ENCODE measurements at places on chromosomes 3 and 15.

DNA sequence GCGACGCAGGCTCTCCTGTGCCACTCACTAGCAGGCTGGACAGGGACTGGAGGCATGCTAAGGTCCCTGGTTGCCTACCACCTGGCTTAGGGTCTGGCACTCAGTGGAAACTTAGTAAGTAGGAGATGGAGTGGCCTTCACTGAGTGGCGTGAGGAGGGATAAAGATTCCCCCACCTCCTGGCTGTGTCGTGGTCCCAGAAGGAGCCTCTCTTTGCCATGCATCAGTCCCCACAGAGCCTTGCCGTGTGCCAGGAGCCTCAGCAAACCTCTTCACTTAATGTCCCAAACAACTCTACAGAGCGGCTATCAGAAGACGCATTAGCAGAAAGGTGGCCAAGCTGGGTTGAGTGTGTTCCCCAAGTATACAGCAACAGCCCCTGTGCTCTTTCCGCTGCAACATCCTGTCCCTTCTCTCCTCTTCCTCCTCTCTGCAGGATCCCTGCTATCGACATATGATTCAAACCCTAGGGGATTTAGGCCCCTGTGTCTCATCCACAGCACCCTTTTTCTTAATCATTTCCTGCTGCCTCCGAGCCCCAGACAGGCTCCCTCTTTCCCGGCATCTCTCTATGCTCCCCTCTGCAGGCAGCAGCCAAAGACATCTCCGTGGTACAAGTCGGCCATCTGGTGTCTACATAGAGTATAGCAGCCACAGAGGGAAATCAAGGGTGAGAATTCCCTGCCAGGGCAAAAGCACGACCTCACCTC, 66.7 kb downstream of the SLC6A1 start:
- DNase-seq = peak; percentile 51

- no peak for DNase-seq
These were observed 190.4 kb downstream of the MBNL1 start for GRCh38 chr3:152459118-152459515.

- DNase-seq = peak; percentile 90
These were observed 92.5 kb downstream of the ADAMTS9 start for GRCh38 chr3:64595253-64595694.

DNA sequence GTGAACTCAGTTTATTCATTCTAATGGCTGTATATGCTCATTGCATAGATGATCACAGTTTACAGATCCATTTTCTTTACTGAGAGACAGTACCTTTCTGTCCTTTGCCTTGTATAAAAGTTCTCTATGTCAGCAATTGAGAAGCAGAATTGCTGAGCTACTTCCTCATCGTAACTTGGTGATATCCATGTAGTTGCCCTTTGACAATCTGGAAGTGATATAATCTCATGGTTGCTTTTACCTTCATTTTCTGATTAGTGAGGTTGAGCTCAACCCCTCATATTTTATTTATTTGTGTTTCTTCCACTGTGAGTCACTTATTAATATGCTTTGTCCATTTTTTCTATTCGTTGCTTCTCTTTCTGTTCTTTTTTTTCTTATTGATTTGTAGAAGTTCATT, 696.5 kb downstream of the AGBL1 start:
- no peak for DNase-seq

- DNase-seq = no peak
These were observed 59.6 kb downstream of the UBE2E2 start for GRCh38 chr3:23262766-23263165.

DNA sequence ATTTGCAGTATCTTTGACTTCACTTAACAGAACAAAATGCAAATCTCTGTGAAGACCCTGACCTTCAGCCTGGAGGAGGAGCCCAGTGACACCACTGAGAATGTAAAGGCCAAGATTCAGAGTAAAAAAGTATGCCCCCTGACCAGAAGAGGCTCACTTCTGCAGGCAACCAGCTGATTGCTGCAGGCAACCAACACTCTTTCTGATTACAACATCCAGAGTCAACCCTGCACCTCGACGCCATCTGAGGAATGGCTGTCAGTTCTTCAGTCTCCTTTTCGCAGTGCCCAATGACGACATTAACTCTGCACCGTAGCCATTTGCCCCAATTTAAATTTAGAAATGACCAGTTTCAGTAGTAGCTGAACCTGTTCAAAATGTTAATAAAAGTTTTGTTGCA, 14.9 kb downstream of the ATP13A3 start:
- DNase-seq = no peak

- peak; percentile 87 for DNase-seq
These were observed 172.8 kb downstream of the KCNMB2 start for GRCh38 chr3:178709051-178709450.

GRCh38 chr3:150830094-150830681, 67.2 kb upstream of the SIAH2 start:
- no peak for DNase-seq

GRCh38 chr3:181719991-181720680, 8.4 kb downstream of the SOX2 start:
- no peak for DNase-seq

GRCh38 chr3:37935756-37936666, 54.6 kb upstream of the VILL start:
- DNase-seq = no peak

DNA sequence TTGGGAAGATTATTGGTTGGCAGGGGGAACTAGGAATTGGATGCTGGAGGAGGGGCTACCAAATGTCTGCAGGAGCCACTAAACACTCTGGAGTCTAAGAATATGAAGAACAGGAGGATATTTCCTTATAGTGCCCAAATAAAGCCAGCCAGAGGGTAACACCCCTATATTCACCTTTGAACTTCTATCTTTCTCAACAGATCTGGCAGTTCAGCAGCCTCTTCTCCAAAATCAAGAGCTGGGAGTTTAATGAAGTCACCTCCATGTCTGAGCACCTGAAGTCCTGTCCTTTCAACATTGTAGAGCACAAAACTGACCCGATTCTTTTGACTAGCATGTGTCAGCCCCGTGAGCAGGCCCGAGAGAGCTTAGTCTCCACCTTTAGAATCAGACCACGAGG, 33.3 kb downstream of the FBXO40 start:
- no peak for DNase-seq

Measured in muscle of arm (tissue), 14 donors.